ENCODE measurements at places on chromosomes 6 and 20.

GRCh38 chr20:58870293-58871014 is 17.9 kb downstream of the GNAS start:
- no peak for DNase-seq

- no peak for DNase-seq
These were observed 208.0 kb downstream of the GMDS start for GRCh38 chr6:2037237-2037926.

GRCh38 chr6:169198885-169199284 is 54.8 kb downstream of the THBS2 start:
- DNase-seq = no peak

DNA sequence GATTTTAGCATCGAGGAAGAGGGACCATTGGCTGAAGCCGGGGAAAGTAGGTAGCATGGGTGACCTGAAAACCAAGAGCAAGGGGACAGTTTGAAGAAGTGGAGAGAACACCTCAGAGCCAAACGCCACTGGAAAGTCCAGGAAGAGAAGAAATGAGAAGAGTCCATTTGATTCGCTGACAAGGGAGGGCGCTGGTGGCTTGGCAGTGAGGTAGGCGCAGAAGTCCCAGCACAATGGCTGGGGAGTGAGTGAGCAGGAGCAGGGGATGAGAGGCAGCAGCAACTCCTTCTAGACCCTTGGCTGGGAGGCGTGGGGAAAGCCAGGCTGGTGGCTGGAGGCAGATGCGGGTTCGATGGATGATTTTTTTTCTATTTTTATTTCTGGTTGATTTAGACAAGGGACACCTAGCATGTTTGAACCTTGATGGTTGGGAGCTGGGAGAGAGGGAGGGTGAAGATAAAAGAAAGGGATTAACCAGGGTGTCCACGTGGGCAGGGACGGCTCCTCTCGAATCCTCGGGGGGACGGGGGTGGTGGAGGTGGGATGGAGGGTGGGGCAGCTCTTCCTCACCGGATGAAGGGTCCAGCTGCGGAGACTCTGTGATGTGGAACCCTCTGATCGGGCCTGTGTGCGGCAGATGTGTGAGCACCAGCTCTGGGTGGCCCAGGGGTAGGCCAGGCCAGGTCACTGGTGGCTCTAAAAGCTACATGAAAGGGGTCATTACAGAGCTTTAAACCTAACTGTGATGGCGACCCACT is 164.2 kb downstream of the NFATC2 start:
- DNase-seq = no peak

DNA sequence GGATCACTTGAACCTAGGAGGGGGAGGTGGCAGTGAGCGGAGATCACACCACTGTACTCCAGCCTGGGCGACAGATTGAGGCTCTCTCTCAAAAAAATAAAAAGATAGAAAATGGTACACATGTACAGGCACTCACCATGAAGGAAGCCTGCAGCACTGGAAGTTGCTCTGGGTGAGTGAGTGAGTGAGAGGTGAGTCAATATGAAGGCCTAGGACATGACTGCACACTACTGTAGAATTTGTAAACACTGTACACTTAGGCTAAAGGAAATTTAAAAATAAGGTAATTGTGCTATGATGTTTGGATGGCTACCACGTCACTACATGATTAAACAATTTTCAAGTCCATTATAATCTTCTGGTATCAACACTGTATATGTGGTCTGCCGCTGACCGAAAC is 216.2 kb downstream of the FOXC1 start:
- no peak for DNase-seq

GRCh38 chr20:44390280-44390679 is 34.8 kb downstream of the HNF4A start:
- no peak for DNase-seq

DNA sequence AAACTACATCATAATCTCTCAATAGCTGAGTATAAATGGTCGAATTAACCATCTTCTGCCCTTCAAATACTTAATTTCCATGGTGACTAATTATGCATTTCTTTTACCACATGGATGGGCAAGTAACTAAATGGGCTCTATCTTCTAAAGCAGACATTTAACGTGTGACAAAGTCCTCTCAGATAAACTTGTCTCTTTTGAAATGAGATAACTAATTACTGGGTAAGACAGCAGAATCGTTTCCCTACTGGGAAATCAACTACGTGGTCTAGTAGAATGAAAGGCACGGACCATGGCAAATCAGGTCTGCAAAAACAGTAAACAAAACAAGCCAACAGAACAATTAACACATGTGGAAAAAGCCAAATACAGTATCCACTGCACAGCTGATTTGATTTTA is 137.7 kb downstream of the BACH2 start:
- DNase-seq = no peak

Measured in vagina (tissue), 2 donors.